ENCODE measurements at places on chromosomes 16 and 17. TPM values are rescaled to one million over a fixed set of nuclear protein-coding genes. Genes with fewer than 3 reads are reported as not detected.

Gene ACSM2A
- not detected for total RNA-seq

Gene ZG16
- total RNA-seq = not detected

Gene MATCAP1
- total RNA-seq = 9.7 TPM

Gene AIPL1
- total RNA-seq = not detected

Gene ZNF205
- total RNA-seq = not detected

Gene CLEC18C
- total RNA-seq = not detected

Gene FBXW10B
- total RNA-seq = 0.45 TPM

Gene KRTAP1-1
- total RNA-seq = not detected

Gene MCRIP2
- 11.4 TPM for total RNA-seq

Gene CLDN6
- not detected for total RNA-seq

Gene MAF
- 36.2 TPM for total RNA-seq

All from CD4-positive, alpha-beta T cell (primary cell).